ENCODE measurements at places on chromosomes 6 and 20. TPM values are rescaled to one million over a fixed set of nuclear protein-coding genes. Genes with fewer than 3 reads are reported as not detected.

DNA sequence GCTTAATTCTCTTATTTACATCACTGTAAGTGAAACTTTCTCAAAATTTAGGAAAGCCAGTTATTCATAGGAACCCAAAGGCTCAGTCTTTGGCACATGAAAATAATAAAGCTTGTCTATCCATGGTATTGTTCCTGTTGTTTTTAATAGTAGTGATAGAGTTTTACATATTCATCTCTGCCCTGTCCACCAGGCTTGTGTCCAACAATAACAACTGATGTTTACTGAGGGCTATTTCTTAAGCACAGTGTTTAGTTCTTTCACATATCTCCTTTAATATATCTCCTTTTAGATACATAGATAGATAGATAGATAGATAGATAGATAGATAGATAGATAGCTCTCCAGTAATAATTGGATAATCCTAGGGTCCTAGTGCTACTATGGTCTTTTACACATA, 34.2 kb downstream of the FOXQ1 start:
- H3K4me1 ChIP-seq, result no peaks in the 10 kb centered on the region
- H3K36me3 ChIP-seq, result no peaks in the 10 kb centered on the region
- H3K27ac ChIP-seq, result no peak overlapping the region
- DNase-seq, result no peak
- no peaks in the 10 kb centered on the region for H3K27me3 ChIP-seq

GRCh38 chr6:154773610-154774089, 40.4 kb downstream of the SCAF8 start:
- no peaks in the 10 kb centered on the region for H3K4me1 ChIP-seq
- H3K27ac ChIP-seq, result no peak overlapping the region
- no peaks in the 10 kb centered on the region for H3K27me3 ChIP-seq
- H3K4me3 ChIP-seq, result no peak overlapping the region
- no peak for DNase-seq

- H3K27me3 ChIP-seq, result no peaks in the 10 kb centered on the region
- peaks cover 1% of the 10 kb centered on the region for H3K4me1 ChIP-seq
- no peak overlapping the region for H3K27ac ChIP-seq
- H3K36me3 ChIP-seq, result no peaks in the 10 kb centered on the region
- peak overlapping the region; percentile 42 for H3K4me3 ChIP-seq
- DNase-seq, result peak; percentile 80
These were observed 117.8 kb downstream of the RTN4IP1 start for GRCh38 chr6:106511288-106512047.

DNA sequence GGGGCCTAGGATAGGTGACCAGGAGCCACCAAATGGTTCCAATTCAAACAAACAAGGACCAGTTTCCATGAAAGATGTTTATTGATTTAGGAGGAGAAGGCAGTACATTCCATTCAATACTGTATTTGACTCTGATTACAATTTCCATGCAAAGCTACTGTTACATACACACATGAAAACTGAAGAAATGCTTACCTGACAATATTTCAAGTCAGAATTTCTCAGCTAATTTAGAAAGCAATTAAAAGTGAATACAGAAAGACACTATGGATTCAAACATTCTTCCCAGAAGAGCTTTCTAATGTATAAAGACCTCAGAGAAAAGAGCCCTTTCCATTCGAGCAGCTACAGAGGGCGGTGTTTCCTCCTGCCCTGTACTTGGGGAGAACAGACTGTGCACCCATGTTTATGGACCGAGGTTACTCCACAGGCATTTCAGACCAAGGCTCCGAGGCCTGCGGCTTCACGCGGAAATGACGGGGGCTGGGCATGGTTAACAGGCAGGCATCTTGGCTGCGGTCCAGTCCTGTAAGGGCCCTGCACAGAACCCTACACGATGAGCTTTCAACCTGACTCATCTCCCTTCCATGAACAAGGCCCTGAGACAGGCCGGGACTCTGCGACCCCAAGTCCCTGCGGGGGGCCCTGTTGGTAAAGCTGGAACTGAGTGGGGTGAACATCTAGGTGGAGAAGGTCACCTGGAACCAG, 25.7 kb upstream of the TCFL5 start:
- H3K36me3 ChIP-seq, result no peaks in the 10 kb centered on the region
- no peaks in the 10 kb centered on the region for H3K27me3 ChIP-seq
- H3K4me3 ChIP-seq, result no peak overlapping the region
- DNase-seq, result no peak
- H3K27ac ChIP-seq, result no peak overlapping the region

GRCh38 chr20:41643504-41643938, 25.3 kb upstream of the CHD6 start:
- no peaks in the 10 kb centered on the region for H3K27me3 ChIP-seq
- no peaks in the 10 kb centered on the region for H3K36me3 ChIP-seq
- H3K4me3 ChIP-seq, result no peak overlapping the region
- peak; percentile 47 for DNase-seq

IP6K3 gene
- 1.0 TPM for total RNA-seq

GRCh38 chr6:3926150-3926482, 76.9 kb downstream of the FAM50B start:
- H3K27me3 ChIP-seq, result no peaks in the 10 kb centered on the region
- H3K4me1 ChIP-seq, result no peaks in the 10 kb centered on the region
- no peak overlapping the region for H3K4me3 ChIP-seq
- H3K36me3 ChIP-seq, result no peaks in the 10 kb centered on the region
- DNase-seq, result no peak
- no peak overlapping the region for H3K27ac ChIP-seq

- H3K27me3 ChIP-seq, result no peaks in the 10 kb centered on the region
- H3K36me3 ChIP-seq, result no peaks in the 10 kb centered on the region
- DNase-seq, result no peak
- H3K27ac ChIP-seq, result no peak overlapping the region
These were observed 671.5 kb downstream of the DHX35 start for GRCh38 chr20:39633689-39634088.

GRCh38 chr6:38264605-38265004, 375.1 kb downstream of the BTBD9 start:
- no peak overlapping the region for H3K27ac ChIP-seq
- H3K4me3 ChIP-seq, result no peak overlapping the region
- H3K27me3 ChIP-seq, result no peaks in the 10 kb centered on the region
- peaks cover 3% of the 10 kb centered on the region for H3K4me1 ChIP-seq
- no peaks in the 10 kb centered on the region for H3K36me3 ChIP-seq
- no peak for DNase-seq

- no peaks in the 10 kb centered on the region for H3K27me3 ChIP-seq
- H3K4me3 ChIP-seq, result no peak overlapping the region
- H3K4me1 ChIP-seq, result no peaks in the 10 kb centered on the region
- peak; percentile 80 for DNase-seq
- no peaks in the 10 kb centered on the region for H3K36me3 ChIP-seq
These were observed 46.1 kb downstream of the LYRM4 start for GRCh38 chr6:5214570-5215052.

DNA sequence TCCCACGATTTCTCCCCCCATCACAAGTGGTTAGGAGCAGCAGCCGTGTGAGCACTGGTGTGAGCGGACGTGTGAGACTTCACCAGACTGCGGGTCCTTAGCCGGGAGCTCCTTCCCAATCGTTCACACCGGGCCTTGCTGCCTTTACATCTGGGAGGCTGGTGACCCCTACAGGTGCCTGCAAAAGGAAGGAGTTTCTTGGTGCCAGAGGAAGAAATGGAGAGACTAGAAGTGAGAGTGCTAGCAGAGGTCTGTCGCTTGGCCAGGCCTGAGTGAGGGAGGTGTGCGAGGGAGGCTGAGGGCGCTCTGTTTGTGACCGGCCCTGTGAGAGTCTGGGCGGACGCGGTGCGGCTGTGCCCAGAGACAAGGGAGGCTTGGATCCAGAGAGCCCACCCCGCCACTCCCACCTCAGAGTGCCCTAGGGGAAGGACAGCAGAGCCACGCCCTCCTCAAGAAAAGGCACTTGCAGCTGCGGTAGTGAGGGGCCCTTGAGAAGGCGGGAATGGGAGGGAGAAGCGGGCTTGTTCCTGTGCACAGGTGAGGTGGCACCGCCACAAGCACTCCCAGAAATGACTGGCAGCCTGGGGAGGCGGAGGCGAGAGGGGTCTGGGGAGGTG, 10.0 kb upstream of the ARMC2 start:
- no peak for DNase-seq
- H3K27ac ChIP-seq, result no peak overlapping the region
- H3K4me3 ChIP-seq, result no peak overlapping the region
- no peaks in the 10 kb centered on the region for H3K4me1 ChIP-seq
- H3K36me3 ChIP-seq, result no peaks in the 10 kb centered on the region
- H3K27me3 ChIP-seq, result no peaks in the 10 kb centered on the region

MATN4 gene
- 0.69 TPM for total RNA-seq

SIRPB1 gene
- 3.1 TPM for total RNA-seq

GRCh38 chr20:61385731-61386130, 133.7 kb downstream of the CDH4 start:
- DNase-seq, result peak; percentile 45
- no peaks in the 10 kb centered on the region for H3K36me3 ChIP-seq
- H3K27me3 ChIP-seq, result no peaks in the 10 kb centered on the region
- no peak overlapping the region for H3K4me3 ChIP-seq
- no peaks in the 10 kb centered on the region for H3K4me1 ChIP-seq

DNA sequence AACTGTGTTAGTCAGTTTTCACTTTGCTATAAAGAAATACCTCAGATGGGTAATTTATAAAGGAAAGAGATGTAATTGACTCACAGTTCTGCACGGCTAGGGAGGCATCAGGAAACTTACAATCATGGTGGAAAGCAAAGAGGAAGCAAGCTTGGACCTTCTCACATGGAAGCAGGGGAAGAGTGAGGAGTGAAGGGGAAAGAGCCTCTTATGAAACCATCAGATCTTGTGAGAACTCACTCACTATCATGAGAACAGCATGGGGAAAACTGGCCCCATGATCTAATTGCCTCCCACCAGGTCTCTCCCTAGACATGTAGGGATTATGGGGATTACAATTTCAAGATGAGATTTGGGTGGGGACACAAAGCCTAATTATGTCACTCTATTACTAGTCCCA, 41.3 kb upstream of the PLAGL1 start:
- H3K27me3 ChIP-seq, result no peaks in the 10 kb centered on the region
- DNase-seq, result no peak
- H3K36me3 ChIP-seq, result no peaks in the 10 kb centered on the region
- no peaks in the 10 kb centered on the region for H3K4me1 ChIP-seq
- H3K4me3 ChIP-seq, result no peak overlapping the region
- H3K27ac ChIP-seq, result no peak overlapping the region

GRCh38 chr20:23013429-23013828, 21.7 kb upstream of the SSTR4 start:
- no peak for DNase-seq
- H3K4me1 ChIP-seq, result no peaks in the 10 kb centered on the region
- H3K27me3 ChIP-seq, result no peaks in the 10 kb centered on the region
- no peaks in the 10 kb centered on the region for H3K36me3 ChIP-seq
- no peak overlapping the region for H3K4me3 ChIP-seq
- no peak overlapping the region for H3K27ac ChIP-seq

PKIG gene
- total RNA-seq, result 85.0 TPM

EPB41L2 gene
- 176 TPM for total RNA-seq

PLG gene
- total RNA-seq, result not detected

- DNase-seq, result no peak
- no peaks in the 10 kb centered on the region for H3K36me3 ChIP-seq
- no peaks in the 10 kb centered on the region for H3K27me3 ChIP-seq
- H3K27ac ChIP-seq, result no peak overlapping the region
- H3K4me3 ChIP-seq, result no peak overlapping the region
These were observed 45.2 kb upstream of the TMEM217 start for GRCh38 chr6:37303091-37303660.

- no peak overlapping the region for H3K4me3 ChIP-seq
- no peak for DNase-seq
- no peaks in the 10 kb centered on the region for H3K36me3 ChIP-seq
- no peaks in the 10 kb centered on the region for H3K27me3 ChIP-seq
These were observed 257.6 kb downstream of the LAMA2 start for GRCh38 chr6:129140526-129140925.

IMPG1 gene
- total RNA-seq, result not detected

TBX18 gene
- total RNA-seq, result 75.2 TPM

DNA sequence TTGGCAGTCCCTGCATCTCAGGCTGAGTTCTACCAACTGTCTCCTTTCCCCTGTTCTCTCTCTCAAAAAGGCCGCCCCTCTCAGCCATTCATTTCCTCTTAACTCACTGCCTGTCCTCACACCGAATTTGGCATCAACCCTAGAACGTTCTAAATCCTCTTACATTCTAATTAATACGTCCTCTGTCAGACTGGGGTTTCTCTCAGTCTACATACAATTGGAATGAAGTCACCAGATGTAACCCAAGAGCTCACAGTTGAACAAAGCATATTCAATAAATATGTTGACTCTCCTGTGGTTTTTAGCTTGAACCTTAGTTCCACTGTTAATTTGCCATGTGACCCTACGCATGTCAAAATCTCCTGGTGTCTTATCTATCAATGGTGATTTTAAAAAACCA, 269.6 kb downstream of the CLIC5 start:
- no peak for DNase-seq
- H3K4me3 ChIP-seq, result no peak overlapping the region
- H3K36me3 ChIP-seq, result no peaks in the 10 kb centered on the region
- H3K27me3 ChIP-seq, result no peaks in the 10 kb centered on the region
- H3K4me1 ChIP-seq, result no peaks in the 10 kb centered on the region

RAD21L1 gene
- not detected for total RNA-seq

DNA sequence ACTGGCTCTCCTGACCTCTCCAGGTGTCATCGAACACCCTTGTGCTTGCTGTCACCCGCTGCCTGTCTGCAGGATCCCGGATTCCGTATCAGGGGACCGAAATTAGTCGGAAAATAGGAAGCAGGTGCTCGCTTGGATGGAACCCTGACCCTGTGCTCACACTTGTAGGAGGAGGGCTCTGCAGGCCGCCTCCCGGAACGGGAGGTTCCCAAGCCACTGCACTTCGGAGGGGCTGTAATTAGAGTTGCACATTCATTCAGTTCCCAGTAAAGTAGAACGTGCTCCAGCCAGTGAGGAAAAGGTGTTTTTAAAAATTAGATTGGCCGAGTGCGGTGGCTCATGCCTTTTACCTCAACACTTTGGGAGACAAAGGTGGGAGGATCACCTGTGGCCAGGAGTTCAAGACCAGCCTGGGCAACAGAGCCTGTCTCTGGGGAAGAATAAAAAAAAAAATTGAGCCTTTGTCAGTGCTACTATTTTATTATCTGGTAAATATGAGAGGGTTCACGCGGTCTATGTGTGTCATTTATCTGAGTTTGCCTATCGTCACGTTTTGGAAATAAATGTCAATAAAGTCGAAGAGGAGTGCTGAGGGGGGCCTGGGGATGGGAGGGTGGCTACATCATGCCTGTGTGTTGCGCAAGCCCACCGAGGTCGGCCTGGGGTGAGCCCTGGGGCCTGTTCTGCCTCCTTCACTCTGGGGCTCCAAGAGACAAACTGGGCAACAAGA, 1.5 kb upstream of the GMEB2 start:
- DNase-seq, result peak; percentile 85
- no peaks in the 10 kb centered on the region for H3K27me3 ChIP-seq

PTCRA gene
- total RNA-seq, result not detected

Data from aorta (tissue), 5 donors.